ENCODE measurements at places on chromosomes 1 and 21. TPM values are rescaled to one million over a fixed set of nuclear protein-coding genes. Genes with fewer than 3 reads are reported as not detected.

GRCh38 chr1:163093169-163093568 lies 24.0 kb downstream of the RGS4 start:
- DNase-seq = no peak

- DNase-seq = no peak
Observed at GRCh38 chr1:18123467-18123992, 15.9 kb downstream of the IGSF21 start.

DNA sequence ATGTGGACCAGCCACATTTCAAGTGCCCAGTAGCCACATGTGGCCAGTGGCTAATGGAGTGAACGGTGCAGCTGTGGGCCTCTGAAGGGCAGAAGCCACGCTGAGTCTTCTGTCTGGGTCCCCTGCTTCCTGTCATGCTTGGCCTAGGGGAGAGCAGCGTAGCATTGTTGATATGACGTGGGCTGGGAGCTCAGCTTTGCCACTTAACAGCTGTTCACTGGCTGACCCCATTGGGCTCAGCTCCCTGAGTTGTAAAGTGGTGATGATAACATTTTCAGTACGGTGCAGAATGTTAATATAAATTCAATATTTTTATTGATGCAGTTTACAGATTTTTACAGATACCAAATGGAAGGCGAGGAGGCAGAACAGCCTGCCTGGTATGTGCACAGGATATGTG lies 4.5 kb downstream of the PODN start:
- no peak for DNase-seq

- DNase-seq = no peak
Observed at GRCh38 chr1:115241309-115241708, 96.7 kb downstream of the NGF start.

DNA sequence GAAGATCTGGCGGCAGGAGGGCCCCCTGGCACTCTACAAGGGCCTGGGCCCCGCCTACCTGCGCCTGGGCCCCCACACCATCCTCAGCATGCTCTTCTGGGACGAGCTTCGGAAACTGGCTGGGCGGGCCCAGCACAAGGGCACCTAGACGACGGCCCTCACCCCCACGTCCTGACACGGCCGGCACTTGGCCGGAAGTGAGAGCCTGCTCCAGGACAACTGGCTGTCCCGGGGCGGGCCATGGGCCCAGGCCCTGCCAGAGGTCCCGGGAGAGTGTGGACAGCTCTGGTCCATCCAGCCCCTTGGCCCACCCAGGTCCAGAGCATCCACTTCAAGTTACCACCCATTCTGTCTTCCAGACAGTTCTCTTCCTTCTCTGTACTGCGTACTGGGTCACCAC lies 3.0 kb upstream of the TMEM82 start:
- no peak for DNase-seq

DNA sequence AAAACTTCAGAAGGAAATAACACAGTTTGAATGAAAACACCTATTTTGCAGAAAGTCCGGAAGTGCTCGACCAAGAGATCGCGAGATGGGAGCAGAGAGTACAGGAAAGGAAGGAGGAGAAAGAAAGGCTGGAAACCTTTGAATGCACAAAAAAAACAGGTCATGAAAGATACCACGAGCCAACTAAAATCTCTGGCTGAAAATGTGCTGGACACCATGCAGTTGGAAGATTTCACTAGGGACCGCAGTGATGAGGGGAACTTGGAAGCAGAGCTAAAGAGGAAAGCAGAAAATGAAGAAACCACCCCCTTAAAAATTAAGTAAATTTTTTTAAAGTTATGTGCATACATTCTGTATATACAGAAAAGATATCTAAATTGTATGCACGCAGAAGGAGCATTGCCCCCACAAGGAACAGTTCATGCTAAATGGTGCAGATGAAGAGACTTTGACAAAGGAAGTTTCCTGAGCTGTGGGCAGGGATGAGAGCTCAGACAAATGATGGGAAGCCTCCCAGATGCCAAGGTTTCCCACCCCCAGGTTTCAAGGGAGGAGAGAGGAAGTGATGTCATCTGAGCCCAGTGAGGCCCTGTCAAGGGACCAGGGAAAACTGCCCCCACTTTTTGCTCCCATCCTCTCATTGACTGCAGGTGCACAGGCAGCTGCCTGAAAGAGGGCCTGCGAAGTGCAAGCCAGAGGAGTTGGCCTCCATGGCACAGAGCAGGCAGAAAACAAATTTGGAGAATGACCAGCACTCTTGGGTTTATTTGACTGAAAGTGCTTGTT lies 52.5 kb downstream of the ETS2 start:
- no peak for DNase-seq

GRCh38 chr1:75100481-75101092 lies 33.6 kb upstream of the LHX8 start:
- no peak for DNase-seq

DNA sequence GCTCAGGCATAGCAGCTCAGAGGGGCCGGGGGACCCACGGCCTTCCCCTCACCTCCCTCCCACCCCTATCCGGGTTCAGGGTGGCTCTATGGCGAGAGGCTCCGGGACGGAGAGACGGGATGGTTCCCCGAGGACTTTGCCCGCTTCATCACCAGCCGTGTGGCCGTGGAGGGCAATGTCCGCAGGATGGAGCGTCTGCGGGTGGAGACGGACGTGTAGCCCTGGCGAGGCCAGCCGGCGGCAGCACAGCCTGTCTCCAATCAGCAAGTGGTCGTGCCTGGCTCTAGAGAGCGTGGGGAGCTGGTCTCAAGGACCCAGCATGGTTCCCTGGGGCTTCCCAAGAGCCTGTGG lies 25.9 kb downstream of the ARHGEF16 start:
- no peak for DNase-seq

DNA sequence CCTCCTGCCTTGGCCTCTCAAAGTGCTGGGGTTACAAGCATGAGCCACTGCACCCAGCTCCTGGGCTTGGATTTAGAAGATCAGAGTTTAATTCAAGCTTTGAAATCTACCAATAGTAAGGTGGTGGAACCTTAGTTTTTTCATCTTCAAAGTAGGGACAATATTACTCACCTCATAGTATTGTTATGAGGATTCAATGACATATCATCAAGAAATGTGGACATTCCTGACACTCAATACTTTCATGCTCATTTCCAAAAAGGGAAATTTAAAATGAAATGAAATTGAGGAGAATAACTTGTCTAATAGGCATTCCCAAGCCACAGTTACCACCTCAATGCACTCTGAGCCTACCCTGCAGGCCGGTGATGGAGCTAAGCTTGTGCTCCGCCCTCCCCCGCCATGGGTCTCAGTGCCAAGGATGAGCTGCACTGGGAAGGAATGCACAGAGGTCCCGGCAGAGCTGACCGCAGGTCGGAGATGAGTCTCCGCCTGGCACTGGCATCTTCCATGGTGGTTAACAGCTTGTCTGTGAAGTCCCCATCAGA lies 56.5 kb upstream of the BCAR3 start:
- DNase-seq = peak; percentile 91

- DNase-seq = no peak
Observed at GRCh38 chr1:211742889-211743529, 67.6 kb upstream of the NEK2 start.

GRCh38 chr1:200384818-200385390 lies 24.9 kb downstream of the ZNF281 start:
- no peak for DNase-seq

GRCh38 chr1:185696422-185697150 lies 37.6 kb upstream of the HMCN1 start:
- no peak for DNase-seq

DNA sequence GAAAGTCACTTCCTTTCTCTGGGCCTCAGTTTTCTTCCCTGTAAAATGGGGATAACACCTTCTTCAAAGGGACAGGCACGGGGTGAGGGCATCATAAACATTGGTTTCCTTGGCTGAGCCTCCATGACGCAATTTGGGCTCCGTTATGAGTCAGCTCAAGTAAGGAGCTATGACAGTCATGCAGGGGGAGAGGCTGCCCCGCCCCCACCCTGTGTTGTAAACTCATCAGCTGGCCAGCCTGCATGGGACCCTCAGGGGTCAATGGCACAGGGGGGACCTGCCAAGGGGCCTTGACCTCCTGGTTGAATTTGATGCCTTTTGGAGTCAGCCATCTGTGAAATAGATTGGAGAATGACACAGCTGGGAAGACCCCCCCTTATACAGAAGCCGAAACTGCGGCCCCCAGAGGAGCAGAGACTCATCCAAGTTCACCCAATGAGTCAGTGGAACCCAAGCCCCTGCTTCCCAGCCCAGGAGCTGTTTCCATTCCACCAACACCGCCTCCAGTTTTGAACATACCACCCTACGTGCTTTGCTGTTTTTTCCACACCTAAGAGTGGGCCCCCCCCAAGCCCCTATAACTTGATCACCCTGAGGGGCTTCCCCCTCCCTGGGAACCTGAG lies 36.8 kb upstream of the RUNX3 start:
- DNase-seq = peak; percentile 56

- DNase-seq = no peak
Observed at GRCh38 chr1:32438136-32438535, 26.7 kb upstream of the ZBTB8B start.

The CELA2B gene
- not detected for total RNA-seq

The LCE1E gene
- total RNA-seq = not detected

The HMCN1 gene
- total RNA-seq = 0.83 TPM

The BSND gene
- total RNA-seq = 0.09 TPM

The ZBTB37 gene
- total RNA-seq = 8.3 TPM

The WNT2B gene
- 1.1 TPM for total RNA-seq

The UTS2 gene
- 23.8 TPM for total RNA-seq

The SCNM1 gene
- 42.5 TPM for total RNA-seq

Data from PC-9 (cell line).